ENCODE measurements at places on chromosomes 2 and 18.
A peak's percentile ranks its signal among the peaks of the same experiment; 100 is the strongest.

GRCh38 chr18:79092874-79093273, 23.7 kb downstream of the ATP9B start:
- DNase-seq = no peak

DNA sequence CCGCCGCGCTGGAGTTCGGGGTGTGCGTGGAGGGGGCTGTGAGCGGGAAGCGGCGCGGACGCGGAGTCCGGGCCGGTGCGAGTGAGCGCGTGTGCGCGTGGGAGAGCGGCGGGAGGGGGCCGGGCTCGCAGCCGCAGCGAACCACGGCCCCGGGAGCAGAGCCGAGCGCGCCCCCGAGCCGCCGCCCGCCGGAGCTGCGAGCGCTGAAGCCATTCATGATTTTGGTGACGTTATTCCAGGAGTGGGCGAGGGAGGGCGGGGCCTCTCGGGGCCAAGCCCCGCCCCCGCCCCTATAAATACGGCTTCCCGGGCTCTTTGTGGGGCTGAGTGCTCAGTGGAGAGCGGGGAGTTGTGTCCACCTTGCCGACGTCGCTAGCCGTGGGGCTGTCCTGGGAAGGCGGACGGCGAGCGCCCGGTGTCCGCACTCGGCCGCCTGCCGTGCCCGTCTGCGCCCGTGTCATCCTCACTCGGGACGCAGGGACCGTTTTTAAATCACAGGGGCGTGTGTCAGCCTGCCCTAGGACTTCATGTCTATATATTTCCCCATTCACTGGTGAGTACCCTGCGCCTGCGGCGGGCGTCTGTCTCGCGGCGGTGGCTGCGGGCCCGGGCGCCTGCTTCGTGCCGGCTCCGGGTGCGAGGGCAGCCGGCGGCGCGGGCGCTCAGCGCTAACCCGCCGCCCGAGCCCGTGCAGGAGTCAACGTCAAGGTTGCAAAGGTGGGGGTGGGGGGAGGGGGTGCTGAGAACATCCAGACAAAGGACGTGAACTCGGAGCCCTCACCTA, at the start of gene LBH:
LBH (plus strand) TSS at position 323 of the 784 bp plus-strand sequence; CDS start at position 528, 205 bp downstream.
- DNase-seq = peak; percentile 80

GRCh38 chr2:11773747-11774525, 27.5 kb downstream of the LPIN1 start:
- no peak for DNase-seq

- no peak for DNase-seq
Observed at GRCh38 chr2:207012461-207012860, 73.1 kb downstream of the CPO start.

GRCh38 chr2:155218292-155218924, 519.9 kb downstream of the KCNJ3 start:
- no peak for DNase-seq

DNA sequence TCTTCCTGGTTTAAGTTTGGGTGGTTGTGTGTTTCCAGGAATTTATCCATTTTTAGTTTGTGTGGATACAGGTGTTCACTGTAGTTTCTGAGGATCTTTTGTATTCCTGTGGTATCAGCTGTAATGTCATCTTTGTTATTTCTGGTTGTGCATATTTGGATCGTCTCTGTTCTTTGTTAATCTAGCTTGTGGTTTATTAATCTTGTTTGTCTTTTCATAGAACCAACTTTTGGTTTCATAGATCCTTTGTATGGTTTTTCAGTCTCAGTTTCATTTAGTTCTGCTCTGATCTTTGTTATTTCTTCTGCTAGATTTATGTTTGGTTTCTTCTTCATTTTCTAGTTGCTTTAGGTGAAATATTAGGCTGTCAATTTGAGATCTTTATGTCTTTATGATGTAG, 202.4 kb upstream of the ZSWIM2 start:
- DNase-seq = no peak

DNA sequence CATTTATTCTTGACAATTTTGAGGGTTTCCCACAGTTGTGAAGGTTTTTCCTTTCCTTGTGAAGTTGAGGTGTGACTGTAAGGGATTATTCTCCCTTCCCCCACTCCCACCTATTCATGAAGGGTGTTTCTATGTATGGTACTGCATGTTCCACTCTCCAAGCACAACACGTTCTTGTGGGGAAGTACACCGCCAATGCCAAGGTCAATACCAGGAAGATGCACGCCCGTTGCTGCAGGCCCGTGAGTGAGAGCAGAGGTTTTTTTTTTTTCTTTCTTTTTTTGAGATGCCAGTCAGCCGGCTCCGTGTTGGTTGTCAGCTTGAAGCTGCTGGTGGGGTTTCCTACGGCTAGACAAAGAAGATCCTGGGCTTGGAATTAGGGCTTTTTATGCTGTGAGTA, 38.6 kb upstream of the EPHA4 start:
- DNase-seq = no peak

DNA sequence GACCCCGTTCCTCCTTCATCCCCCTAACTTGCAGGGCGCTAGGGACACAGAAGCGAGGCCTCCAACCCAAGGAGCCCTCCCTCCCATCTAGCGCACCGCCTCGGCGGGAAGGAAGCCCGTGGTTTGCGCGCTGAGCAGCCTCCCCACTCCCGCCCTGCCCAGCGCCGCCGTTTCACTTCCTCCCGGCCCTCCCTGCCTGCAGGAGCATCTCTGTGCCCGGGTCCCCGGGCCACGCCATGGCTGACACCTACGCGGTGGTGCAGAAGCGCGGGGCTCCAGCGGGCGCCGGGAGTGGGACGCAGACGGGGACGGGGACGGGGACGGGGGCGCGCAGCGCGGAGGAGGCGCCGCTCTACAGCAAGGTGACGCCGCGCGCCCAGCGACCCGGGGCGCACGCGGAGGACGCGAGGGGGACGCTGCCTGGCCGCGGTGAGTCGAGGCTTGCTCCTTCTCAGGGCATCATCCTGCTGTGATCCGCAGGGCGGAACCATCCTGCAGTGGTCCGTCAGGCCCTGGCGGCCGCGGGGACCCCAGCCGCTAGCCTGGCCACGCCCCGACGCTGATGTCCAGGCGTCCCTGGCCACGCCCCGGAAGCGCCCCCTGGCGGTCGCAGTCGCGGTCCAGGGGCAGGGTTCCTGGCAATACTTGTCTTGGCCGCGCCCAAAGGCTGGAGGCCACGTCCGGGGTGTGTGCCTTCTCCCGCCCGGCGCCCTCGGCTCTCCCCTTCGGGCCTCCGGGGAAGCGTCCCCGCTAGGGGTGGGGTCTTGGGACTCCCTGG, 16.4 kb downstream of the PTPN18 start:
- DNase-seq = peak; percentile 43

- no peak for DNase-seq
Observed at GRCh38 chr18:22813648-22814328, 119.3 kb upstream of the RBBP8 start.

GRCh38 chr2:193845604-193846003, 1650.9 kb upstream of the TMEFF2 start:
- DNase-seq = no peak

DNA sequence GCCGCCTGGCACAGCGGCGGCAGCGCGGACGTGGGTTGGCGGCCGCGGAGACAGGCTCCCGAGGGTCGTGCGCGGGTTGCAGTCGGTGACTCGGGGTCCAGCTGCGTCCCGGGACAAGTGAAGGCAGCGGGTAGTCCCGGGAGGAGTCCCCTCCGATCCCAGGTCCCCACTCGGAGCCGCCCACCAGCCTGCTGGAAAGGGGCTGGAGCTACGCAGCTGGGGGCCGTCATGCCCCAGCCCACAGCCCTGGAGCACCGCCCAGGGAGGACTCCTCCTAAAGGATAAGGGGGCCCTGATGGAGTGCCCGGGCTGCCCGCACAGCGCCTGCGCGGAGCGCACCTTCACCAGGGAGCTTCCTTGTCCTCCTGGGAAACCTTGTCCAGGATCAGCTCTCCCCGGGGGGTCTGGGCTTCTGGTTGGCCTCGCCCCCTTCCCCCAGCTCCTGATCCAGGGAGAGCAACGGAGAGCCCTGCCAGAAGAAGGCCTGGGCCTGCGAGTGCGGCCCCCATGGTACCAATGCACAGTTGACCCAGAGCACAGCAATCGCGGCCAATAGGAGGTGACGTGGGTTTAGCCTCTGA, 25.9 kb upstream of the ALPP start:
- DNase-seq = no peak

- DNase-seq = no peak
Observed at GRCh38 chr2:121905201-121905600, 149.8 kb downstream of the TSN start.

DNA sequence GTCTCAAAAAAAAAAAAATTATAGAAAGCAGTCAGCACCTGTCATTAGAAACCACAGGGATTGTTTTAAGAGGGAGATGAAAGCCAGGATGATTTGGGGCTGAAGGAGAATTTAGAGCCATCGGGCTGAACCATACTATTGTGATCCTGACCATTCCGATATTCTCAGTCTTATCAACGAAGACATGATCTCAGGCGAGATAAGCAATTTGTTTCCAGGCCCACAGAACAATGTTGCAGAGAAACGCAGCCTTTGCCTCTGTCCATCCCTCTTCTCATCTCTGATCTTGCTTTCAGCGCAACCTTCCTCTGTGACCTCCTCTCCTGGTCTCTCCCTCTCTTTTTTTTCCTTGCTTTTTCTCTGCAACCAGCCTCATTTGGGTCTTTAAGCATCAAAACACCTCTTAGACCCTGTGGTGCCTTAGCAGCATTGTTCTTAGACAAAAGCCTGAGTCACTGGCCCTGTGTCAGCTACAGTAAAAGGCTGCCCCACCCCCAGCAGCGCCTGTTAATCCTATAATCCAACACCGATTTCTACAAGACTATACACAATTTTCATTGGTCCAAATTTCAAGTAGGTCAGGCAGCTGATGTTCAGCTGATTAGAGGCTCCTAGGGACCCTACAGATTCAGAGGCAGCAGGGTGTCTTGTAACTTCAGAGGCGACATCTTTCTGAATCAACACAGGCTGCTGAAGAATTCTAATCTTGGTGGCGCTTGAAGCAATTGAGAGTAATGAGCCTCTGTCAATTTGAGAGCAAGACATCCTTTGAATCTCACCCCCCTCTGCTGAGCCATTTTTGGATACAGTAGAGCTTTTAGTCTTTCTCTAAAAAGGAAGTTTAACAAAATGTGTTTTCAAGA, 206.0 kb downstream of the NCK2 start:
- DNase-seq = no peak

- DNase-seq = no peak
Observed at GRCh38 chr2:188726626-188727247, 247.4 kb upstream of the COL3A1 start.

GRCh38 chr18:32258558-32259204, 68.8 kb downstream of the MEP1B start:
- no peak for DNase-seq
